ENCODE measurements at places on chromosomes 12 and 14. TPM values are rescaled to one million over a fixed set of nuclear protein-coding genes. Genes with fewer than 3 reads are reported as not detected.

SMIM41 gene
- 0.19 TPM for polyA plus RNA-seq

NTF3 gene
- polyA plus RNA-seq, result 0.46 TPM

PIWIL1 gene
- not detected for polyA plus RNA-seq

PLA2G1B gene
- 7,592 TPM for polyA plus RNA-seq

DNA sequence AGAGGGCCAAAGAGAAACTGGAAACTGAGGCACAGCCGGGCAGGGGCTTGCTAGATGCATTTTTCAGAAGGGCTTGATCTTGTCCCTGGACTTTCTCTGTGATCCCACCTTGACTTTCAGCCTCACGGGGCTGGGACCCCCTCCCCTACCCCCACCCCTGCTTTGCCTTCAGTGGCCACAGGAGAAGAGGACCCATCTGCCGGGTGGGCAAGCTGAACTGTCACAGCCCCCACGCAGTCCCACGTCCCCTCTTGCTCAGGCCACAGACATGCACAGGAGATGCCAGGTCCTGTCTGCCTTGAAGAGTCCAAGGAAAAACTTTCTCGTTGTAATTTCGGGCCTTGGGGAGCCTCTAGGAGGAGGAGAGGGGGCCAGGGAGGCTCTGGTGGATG lies 158.9 kb downstream of the KIF26A start:
- H3K36me3 ChIP-seq, result no peaks in the 10 kb centered on the region
- no peak overlapping the region for H3K27ac ChIP-seq
- DNase-seq, result no peak
- peaks cover 6% of the 10 kb centered on the region for H3K4me1 ChIP-seq
- H3K27me3 ChIP-seq, result no peaks in the 10 kb centered on the region
- no peak overlapping the region for H3K4me3 ChIP-seq

- DNase-seq, result no peak
- no peaks in the 10 kb centered on the region for H3K36me3 ChIP-seq
- no peaks in the 10 kb centered on the region for H3K4me1 ChIP-seq
- H3K27ac ChIP-seq, result no peak overlapping the region
Observed at GRCh38 chr12:76268267-76268666, 79.9 kb downstream of the BBS10 start.

- no peaks in the 10 kb centered on the region for H3K36me3 ChIP-seq
- no peak for DNase-seq
- no peak overlapping the region for H3K4me3 ChIP-seq
- H3K27me3 ChIP-seq, result no peaks in the 10 kb centered on the region
- no peaks in the 10 kb centered on the region for H3K4me1 ChIP-seq
Observed at GRCh38 chr12:82789674-82790073, 103.0 kb downstream of the TMTC2 start.

DNA sequence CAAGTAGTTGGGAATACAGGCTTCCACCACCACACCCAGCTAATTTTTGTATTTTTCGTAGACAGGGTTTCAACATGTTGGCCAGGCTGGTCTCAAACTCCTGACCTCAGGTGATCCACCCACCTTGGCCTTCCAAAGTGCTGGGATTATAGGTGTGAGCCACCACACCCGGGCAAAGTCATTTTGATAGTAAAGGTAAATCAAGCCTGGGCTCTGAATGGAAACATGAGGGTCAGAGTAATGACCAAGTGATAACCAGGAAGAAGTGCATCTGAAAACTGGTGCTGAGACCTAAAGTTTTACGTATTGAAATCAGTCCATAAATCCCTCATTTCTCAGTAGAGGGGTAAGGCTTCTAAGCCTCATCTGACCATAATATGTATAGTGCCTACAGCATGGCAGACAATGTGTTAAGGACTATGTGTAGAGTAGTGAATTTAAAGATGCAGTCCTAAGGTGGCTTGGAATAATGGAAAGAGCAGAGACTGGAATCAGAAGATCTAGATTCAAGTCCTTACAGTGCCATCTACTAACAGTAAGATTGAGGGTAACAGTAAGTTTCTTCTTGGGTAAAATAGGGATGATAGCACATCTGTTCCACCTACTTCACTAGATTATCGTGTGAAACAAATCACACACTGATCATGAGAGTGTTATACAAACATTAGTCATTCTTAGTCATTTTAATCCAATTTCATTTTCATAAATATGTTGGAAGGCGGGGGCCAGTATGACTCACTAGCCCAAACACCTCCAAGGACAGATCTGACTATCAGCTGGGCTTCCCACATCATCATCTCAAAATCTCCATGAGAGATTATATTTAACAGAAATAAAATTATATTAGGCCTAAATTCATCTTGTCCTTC lies 11.2 kb downstream of the MAP4K5 start:
- no peaks in the 10 kb centered on the region for H3K36me3 ChIP-seq
- H3K4me1 ChIP-seq, result peaks cover 25% of the 10 kb centered on the region
- peak overlapping the region; percentile 56 for H3K27ac ChIP-seq
- H3K4me3 ChIP-seq, result no peak overlapping the region

DNA sequence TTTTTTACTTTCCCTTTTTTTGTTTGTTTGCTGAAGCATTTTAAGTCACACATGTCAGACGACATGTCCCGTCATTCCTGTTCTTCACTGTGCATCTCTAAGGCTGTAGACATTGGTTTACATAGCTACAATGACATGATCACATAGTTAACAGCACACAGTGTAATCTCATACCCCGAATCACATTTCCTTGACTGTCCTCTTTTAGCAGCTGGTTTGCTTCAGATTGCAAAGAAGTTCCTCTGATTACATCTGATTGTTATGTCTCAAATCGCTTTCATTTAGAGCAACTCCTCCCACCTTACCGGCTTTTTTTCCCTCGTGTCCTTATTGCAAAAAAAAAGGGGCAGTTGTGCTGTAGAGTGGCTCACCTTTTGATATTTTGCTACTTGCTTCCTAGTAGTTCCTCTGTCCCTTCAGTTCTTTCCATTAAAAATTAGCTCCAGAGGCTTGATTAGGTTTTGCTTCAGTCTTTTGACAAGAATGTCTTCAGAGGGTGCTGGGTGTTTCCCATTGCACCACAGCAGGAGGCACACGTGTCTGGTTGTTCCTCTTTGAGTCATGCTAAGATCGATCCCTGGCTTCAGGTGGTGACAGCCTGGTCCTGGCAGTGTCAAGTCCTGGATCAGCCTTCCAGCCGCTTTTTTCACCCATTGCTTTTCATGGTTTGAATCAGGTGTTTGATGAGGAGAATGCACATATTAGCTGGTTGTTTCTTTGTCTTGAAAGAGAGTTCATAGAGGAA lies 35.0 kb downstream of the ZNF664 start:
- no peak overlapping the region for H3K27ac ChIP-seq
- H3K36me3 ChIP-seq, result peaks cover 15% of the 10 kb centered on the region
- H3K4me3 ChIP-seq, result no peak overlapping the region
- peaks cover 9% of the 10 kb centered on the region for H3K4me1 ChIP-seq
- H3K27me3 ChIP-seq, result no peaks in the 10 kb centered on the region
- DNase-seq, result no peak

GRCh38 chr12:116400636-116401372 lies 123.3 kb upstream of the MED13L start:
- no peaks in the 10 kb centered on the region for H3K27me3 ChIP-seq
- no peaks in the 10 kb centered on the region for H3K4me1 ChIP-seq
- no peak overlapping the region for H3K4me3 ChIP-seq
- no peak overlapping the region for H3K27ac ChIP-seq
- no peaks in the 10 kb centered on the region for H3K36me3 ChIP-seq

DNA sequence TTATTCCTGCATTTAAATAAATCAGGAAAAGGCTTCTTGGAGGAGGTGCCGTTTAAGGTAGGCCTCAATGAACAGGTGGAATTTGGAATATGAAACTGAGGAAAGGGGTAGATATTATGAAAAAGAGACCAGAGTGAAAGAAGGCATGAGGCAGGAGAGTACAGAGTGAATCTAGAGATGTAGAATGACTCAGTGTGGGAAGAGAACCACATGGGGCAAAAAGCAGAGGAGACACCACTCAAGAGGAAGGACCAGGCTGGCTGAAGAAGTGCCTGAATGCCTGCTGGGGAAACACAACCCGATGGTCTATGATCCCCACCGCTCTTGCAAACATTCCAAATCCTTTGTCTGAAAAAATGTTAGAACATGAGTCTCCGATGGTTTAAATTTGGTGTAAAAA lies 1134.1 kb downstream of the VRK1 start:
- no peaks in the 10 kb centered on the region for H3K36me3 ChIP-seq
- H3K4me1 ChIP-seq, result no peaks in the 10 kb centered on the region
- no peak for DNase-seq
- no peaks in the 10 kb centered on the region for H3K27me3 ChIP-seq
- no peak overlapping the region for H3K27ac ChIP-seq

- H3K27ac ChIP-seq, result no peak overlapping the region
- no peak overlapping the region for H3K4me3 ChIP-seq
- H3K36me3 ChIP-seq, result peaks cover 77% of the 10 kb centered on the region
- no peak for DNase-seq
Observed at GRCh38 chr12:131988054-131988796, 38.5 kb downstream of the EP400 start.

- no peaks in the 10 kb centered on the region for H3K27me3 ChIP-seq
- H3K27ac ChIP-seq, result no peak overlapping the region
- no peak for DNase-seq
- no peaks in the 10 kb centered on the region for H3K4me1 ChIP-seq
- no peak overlapping the region for H3K4me3 ChIP-seq
Observed at GRCh38 chr12:11227373-11227772, 40.6 kb upstream of the TAS2R42 start.

DNA sequence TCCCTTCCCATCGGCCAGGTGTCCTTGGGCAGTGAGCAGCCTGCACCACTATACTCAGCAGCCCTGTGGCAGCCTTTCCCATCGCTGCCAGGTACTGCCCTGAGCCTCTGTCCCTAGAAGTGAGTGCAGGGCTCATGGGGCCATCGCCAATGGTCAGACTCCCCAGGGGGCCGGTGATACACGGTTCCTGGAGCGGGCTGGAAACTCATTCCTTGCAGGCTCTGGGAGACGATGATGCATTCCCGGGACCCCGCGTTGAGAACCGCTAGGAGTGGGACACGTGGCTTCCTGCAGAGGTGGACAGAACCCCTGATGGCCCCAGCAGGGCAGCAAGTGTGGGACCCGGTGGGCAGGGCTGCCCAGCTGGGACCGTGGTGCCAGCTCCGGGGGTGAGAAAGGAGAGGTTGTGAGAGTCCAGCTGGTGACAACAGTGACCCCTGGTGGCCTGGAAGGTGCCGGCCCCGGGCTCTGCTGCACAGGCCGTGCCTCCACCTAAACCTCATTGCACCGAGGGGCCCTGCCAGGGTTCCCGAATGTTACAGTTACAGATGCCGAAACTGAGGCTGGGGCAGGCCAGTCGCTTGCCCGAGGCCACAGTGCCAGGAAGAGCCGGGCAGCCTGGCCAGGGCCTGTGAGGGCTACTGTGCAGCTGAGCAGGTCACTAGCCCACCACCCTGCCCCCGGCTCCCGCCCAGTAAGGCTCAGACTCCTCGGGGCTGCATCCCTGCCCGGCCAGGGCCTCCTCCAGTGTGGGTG lies 33.8 kb downstream of the FBRSL1 start:
- H3K4me3 ChIP-seq, result no peak overlapping the region
- H3K27ac ChIP-seq, result no peak overlapping the region
- H3K4me1 ChIP-seq, result no peaks in the 10 kb centered on the region
- DNase-seq, result no peak
- no peaks in the 10 kb centered on the region for H3K27me3 ChIP-seq

DNA sequence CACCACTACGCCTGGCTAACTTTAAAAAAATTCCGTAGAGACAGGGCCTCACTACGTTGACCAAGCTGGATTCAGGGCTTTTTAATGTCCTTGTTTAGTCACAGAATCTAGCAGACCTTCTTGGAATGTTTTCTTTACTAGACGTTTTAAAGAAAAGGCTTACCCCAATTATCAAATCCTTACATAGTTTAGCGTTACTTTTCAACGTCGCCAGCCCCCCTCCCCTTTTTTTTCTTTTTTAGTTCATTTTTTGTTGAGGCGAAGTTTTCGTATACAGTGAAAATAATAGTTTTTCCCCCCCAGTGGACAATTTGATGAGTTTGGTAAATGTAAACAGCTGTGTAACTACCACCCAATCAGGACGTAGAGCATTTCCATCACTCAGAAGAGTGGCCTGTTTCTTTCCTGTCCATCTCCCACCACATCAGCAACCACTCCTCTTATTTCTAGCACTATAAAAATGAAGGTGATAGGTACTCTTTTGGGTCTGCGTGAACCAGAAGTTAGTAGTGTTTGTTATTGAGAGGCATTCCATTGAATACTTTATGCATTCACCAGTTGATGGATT lies 753 bp upstream of the DLGAP5 start:
- no peak for DNase-seq
- H3K4me1 ChIP-seq, result peaks cover 4% of the 10 kb centered on the region
- H3K27ac ChIP-seq, result no peak overlapping the region
- H3K27me3 ChIP-seq, result no peaks in the 10 kb centered on the region
- no peaks in the 10 kb centered on the region for H3K36me3 ChIP-seq

Data from pancreas (tissue), 10 donors.